Right lung (tissue), 10 donors: ENCODE measurements at places on chromosomes 7 and 10. TPM values are rescaled to one million over a fixed set of nuclear protein-coding genes. Genes with fewer than 3 reads are reported as not detected.

DNA sequence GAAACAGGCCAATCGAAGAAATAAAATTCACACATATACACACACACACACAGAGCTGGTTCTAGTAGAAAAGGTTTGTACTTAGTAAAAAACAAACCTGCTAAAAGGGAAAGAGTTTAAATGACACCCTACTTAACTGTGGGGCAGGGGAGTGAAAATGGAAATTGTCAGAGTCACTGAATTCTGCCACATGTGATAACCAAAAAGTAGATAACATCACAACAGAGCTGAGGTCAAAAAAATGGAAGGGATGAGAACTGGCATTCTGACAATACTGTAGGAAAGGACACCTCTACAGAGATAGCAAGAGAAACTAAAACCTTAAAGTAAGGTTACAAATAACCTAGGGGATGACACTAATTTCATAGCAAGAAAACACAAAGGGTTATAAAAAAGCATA is 74.6 kb downstream of the CACUL1 start:
- no peak for DNase-seq

Gene EZH2
- polyA plus RNA-seq: 37.3 TPM

Gene SLC35G1
- polyA plus RNA-seq: 7.2 TPM

Gene SVOPL
- polyA plus RNA-seq: 2.7 TPM

GRCh38 chr10:128657548-128657947 is 531.3 kb upstream of the MKI67 start:
- peak; percentile 22 for DNase-seq

DNA sequence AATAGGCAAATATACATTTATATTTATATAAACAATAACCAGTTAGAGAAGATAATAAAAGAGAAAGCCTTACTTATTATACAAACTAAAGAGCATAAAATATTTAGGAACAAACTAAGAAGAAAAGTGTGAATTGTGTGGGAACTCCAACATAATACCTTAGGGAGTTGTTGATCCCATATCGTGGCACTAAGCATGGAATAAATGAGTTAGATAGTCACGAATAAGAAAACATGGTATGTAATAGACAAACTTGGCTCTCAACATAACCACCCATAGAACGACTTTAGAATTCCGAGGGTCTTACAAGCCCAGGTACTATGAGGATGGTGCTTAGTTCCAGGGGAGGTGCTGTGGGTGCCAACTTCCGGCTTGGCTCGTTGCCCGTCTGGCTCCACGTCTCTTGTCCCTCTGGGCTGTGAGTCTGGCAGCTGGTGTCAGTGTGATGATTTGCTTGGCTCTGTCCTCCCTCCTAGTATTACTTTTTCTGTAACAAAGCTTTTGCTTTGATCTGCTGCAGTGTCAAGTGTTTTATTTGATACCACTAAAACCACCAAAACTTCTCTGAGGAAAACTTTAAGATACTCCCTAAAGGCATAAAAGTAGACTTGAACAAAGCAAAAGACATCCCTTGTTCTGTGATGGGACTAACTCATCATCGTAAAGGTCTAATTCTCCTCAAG is 9.5 kb upstream of the RBM20 start:
- DNase-seq: no peak

GRCh38 chr10:44132361-44133289 is 252.3 kb downstream of the CXCL12 start:
- no peak for DNase-seq

Gene HOXA3
- 44.1 TPM for polyA plus RNA-seq

Gene HUS1
- polyA plus RNA-seq: 25.8 TPM

DNA sequence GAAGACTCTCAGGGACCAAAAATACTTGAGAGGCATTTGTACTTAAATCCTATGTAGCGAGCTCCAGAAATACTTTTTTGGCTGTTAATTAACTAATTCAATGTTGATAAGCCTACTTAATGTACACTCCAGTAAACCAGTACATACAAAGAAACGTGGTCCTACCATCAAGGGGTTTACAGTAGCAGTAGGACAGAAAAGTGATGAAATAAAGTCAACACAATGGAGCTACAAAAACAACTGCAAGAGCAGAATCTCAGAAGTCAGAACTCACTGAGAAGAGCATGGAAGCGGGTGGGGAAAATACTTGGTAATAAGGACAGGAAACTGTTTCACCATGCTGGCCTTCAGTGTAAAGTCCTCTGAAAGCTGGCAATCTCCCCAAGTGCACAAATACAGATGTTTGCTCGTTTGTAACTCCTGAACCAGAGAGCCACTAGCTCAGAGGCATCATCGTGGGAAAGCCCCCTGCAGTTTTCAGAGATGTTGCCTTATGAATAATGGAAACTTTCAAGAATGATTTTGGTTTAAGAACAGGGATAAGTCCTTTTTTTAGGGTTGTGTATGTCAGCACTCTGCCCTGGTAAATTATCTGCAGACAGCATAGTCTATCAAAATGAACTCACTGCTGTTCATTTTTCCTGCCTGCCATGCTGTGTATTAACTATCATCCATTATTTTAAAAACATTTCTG is 233.2 kb downstream of the SORCS1 start:
- DNase-seq: no peak

- no peak for DNase-seq
Observed at GRCh38 chr7:74280985-74281384, 8.2 kb upstream of the CLIP2 start.

GRCh38 chr10:97733256-97733655 is 3.7 kb upstream of the ZFYVE27 start:
- no peak for DNase-seq

GRCh38 chr7:142792129-142792528 is 21.4 kb downstream of the PRSS2 start:
- no peak for DNase-seq

Gene TRIM24
- polyA plus RNA-seq: 73.2 TPM

DNA sequence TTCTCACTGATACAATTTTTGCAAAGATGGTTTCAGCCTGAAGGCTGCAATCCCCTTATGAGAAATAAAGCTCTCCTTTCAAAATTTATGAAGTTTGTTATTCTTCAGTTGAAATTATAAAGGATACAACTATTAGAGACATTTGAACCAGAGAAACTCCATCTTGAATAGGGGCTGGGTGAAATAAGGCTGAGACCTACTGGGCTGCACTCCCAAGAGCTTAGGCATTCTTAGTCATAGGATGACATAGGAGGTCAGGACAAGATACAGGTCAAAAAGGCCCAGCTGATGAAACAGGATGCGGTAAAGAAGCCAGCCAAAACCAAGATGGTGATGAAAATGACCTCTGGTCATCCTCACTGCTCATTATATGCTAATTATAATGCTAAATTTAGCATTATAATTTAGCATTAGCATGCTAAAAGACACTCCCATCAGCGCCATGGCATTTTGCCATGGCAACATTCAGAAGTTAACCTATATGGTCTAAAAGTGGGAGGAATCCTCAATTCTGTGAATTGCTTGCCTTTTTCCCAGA is 22.4 kb upstream of the IFIT1B start:
- no peak for DNase-seq

DNA sequence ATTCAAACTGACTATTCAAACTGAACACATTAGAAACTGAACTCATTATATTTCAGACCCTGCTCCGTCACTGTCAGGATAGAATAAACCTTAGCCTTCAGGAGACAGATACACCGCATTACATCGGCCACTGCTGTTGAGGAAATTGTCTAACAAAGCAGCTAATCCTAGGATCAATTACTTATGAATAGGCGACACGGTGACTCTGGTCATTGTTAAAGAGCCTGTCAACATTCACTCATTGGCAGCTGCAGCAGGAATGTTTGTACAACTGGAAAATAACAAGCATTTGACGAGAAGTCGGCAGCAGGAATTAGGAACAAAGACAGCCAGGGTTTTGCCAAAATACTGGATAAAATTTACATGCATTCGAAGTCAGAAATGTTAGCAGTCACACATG is 112.0 kb upstream of the MKX start:
- no peak for DNase-seq

- no peak for DNase-seq
Observed at GRCh38 chr7:30658479-30659074, 23.7 kb downstream of the CRHR2 start.

Gene CPN1
- polyA plus RNA-seq: not detected

DNA sequence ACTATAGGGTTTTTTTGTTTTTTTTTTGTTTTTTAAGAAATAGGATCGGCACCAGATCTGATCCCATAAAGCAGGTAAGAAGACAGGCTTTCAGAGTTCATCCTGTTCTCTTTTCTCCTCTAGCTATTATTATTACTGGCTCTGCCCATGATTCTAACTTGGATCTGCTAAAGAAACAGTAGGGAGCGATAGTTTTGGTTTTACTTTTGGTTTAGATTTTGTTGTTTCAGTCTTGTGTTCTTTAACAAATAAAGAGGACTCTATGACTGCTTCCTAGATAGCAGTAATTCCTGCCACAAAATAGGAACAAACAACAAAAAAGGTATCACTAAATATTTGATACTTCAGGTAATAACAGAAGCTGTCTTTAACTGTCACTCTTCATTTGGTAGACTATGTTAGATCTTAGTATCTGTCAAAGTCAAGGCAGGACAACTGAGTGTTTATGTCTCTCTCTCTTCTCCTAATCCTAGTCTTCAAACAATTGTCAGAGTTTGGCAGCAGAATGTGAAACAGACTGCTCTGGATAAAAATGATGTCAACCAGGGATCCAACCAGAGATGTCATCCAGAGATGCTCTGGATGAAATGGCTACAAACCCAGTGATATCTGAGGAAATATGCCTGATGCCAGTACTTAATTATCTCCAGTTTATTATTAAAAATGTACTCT is 99.8 kb downstream of the KMT2C start:
- DNase-seq: no peak
